Tibial nerve (tissue), 4 donors: ENCODE measurements at places on chromosomes 5 and 9.

DNA sequence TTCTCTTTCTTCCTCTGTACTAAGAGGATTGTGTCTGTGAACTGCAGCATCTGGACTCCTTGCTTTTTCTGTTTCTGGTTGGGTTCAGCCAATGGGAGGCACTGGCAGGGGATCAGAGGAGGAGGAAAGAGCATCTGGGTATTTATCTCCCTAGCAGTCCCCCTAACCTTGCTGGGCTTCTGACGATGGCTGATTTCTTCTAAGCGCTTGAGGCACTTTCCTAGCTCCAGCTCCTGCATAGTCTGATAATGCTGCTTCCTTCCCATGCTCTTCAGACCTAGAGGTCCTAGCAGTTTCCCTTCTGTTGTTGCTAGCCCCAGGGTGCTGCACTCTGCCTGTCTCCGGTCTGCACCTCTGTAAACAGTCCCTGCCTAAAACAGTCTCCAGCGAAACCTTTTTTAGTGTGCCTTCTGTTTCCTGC lies 225.1 kb downstream of the PDZD2 start:
- DNase-seq: no peak

DNA sequence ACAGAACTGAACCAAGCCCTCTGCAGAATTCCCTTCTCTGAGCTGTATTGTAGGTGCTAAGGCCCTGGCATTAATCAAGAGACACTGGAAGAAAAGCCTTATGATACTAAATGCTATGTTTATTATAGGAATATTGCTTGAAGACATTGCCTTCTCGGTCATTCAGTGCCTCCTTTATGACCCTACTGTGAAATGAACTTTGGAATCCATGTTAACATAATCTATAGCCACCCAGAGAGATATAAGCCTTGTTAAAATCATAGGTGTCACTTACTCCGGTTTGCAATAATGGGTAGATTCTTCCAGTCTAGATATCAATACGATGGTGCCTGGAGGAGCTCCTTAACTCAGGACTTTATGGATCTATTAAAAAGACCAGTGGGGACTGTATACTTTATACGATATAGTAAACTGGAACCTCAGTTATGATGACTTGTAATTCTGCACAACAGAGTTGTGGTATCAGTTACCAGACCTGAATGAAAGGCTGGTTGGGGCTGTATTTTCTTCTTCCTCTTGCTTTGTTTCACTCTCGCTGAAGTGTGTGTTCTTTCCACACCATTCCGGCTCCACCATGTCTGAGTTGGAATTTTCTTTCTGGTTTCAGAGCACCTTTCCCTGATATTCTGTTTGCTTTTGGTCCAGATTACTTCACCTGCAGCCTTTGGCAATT lies 154.5 kb downstream of the DROSHA start:
- no peak for DNase-seq

GRCh38 chr5:68441309-68442073 lies 225.9 kb downstream of the PIK3R1 start:
- DNase-seq: no peak

DNA sequence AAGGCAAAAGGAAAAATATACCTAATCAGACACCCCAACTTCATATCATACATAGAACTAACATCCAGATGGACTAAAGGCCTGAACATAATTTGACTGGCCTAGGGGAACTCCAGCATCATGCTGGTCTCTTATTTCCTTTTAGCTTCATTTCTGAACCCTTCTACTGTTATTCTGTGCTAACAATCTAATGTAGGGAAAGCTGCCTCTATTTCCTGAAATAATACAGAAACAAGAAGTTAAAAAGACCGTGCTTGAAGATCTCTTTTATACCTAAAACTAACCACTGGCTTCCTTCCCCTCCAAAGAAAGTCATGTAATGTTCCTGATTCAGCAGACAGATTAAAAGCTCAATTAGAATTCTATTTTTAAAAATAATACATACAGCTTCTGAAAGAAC lies 36.7 kb downstream of the LPAR1 start:
- no peak for DNase-seq

- DNase-seq: no peak
Observed at GRCh38 chr9:76713381-76713780, 50.9 kb upstream of the PCA3 start.

DNA sequence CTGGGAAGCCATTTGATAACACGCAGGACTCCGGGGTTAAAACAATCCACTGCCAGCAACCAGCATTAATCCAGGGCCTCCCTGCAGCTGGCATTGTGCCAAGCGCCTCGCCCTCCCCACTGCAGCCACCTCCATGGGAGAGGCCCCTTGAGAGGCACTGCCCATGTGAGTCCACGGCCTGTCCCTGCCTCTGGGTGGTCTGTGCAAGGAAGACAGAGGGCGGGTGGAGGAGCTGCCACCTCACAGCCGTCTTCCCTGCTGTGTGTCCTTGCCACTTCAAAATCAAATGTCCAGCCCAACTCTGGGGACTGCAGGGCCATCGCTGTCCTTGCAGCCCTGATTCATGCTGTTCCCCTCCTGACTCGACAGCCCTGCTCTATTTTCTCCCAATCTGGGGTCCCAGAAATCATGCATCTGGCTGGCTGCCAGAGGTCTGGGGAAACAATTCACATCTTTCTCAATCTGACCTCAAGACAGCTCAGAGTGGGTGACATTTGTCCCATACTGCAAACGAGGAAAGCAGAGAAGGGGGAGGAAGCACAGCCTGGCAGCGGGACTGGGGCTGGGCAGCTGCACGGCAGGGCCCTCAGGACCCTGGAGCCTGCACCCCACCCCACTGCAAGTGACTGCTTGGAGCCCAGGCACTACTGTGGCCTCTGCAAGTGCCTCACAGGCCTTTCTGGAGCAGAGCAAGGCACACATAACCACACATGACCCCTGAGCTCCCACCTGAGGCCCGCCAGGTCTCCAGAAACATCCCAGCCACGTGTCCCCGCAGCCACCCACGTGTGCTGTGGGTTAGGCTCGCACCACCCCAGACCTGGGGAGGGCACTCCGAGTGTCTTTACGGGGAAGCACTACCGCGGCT lies 15.7 kb downstream of the BRD3OS start:
- no peak for DNase-seq

- DNase-seq: peak; percentile 42
Observed at GRCh38 chr5:140372971-140373487, 13.0 kb downstream of the SLC4A9 start.

DNA sequence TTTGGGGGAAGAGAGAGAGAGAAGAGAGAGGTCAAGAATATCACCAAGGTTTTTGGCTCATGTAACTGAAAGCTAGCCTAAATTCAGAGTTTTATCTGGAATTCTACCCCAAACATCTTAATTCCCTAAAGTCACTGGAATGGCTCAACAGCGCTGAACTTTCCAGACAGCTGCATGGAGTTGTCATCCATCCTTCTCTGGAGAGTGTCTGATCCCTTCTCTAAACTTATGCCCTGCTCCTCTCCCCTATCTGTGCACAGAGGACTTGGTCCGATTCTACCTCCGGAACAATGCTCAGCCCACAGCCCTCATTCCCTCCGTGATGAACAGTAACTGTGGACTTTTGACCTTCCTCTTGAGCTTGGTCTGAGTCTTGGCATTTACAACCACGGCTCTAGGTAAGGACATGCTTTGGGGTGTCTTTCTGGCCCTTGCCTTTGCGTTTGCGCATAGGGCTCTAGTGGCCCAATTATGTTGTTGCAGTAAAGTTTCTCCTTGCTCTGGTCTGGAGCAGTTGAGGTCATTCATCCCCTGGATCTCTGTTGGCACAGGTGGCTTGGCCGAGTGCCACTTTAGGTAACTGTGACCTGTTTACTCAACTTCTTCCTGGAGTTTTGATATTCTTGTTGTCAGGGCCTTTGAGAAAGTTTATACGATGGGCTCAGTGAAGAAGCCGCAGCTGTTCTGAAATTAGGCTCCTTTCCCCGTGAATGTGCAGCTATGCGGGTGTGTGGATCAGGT lies 18.3 kb upstream of the CD180 start:
- no peak for DNase-seq

DNA sequence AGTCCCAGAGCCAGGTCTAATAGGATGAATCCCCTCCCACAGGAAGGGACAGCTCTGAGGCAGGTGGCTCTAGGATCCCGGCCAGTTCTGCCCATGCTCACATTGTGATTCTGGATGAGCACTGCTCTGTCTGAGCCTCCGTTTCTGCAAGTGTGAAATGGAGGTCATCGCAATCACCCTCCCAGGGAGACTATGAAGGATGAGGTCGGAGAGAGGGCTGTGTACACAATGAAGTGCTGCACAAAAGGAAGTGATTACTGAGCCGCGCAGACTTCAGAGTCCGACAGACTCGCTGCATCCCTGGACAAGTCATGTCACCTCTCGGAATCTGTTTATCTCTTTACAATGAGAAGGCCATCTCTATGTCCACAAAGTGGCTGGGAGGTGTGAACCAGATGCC lies 21.7 kb downstream of the LHX6 start:
- no peak for DNase-seq

DNA sequence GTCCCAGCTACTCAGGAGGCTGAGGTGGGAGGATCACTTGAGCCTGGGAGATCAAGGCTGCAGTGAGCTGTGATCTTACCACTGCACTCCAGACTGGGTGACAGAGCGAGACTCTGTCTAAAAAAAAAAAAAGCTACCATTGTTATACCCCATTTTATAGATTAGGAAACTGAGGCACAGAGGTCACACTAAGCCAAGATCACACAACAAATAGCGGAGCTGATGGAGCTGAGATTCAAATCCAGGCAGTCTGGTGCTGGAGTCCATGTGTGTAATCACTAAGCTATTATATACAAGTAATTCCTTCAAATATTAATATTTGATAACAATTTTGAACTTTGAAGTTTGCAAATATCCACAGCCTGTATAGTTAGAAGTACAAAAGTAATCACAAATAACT lies 6.0 kb upstream of the SLC12A2 start:
- no peak for DNase-seq

DNA sequence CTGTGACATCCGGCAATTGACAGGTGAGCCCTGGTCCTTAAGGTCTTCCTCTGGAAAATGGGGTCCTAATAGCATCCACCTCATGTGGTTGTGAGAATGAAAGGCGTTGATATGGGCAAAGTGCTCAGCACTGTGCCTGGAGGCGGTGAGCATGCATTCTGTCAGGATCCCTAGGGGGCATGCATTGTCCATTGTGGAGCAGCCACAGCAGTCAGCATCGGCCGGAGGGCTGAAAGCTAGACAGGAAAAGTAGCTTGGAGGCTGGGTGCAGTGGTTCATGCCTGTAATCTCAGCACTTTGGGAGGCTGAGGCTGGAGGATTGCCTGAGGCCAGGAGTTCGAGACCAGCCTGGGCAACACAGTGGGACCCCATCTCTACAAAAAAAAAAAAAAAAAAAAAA lies 122.2 kb downstream of the LHX2 start:
- peak; percentile 44 for DNase-seq

DNA sequence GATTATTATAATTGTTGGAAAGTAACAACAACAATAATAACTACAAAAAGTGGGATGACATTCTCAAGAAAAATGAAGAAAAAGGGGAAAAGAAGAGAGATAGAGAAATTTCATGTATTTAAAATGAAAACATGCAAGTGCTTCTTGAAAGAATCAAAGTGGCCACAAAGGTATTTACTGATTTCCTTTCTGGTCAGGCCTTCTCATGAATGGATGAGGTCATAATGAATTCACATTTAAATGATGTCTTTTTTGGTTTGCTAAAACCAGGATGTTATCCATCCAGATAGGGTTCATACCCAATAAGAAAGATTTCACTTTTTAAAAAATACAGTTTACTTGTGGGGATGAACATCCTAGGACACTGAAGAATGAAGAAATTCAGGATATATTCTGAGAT lies 446.4 kb upstream of the PTGER4 start:
- no peak for DNase-seq
